Skin of body (tissue), 3 donors: ENCODE measurements at places on chromosomes 13 and 19. TPM values are rescaled to one million over a fixed set of nuclear protein-coding genes. Genes with fewer than 3 reads are reported as not detected.

The GIPC3 gene
- total RNA-seq: 0.20 TPM

The XAB2 gene
- total RNA-seq: 21.9 TPM

The MAP4K1 gene
- 0.59 TPM for total RNA-seq

The NOVA2 gene
- 0.59 TPM for total RNA-seq

The SERP2 gene
- total RNA-seq: 4.5 TPM

The ZNF226 gene
- 20.3 TPM for total RNA-seq

The ZNF93 gene
- total RNA-seq: 11.8 TPM

The TINCR gene
- 17.7 TPM for total RNA-seq

The DACT3 gene
- 6.7 TPM for total RNA-seq

The ZNF844 gene
- 13.2 TPM for total RNA-seq

The KIR3DL1 gene
- total RNA-seq: not detected

The CFAP97D2 gene
- total RNA-seq: not detected

The ADAT3 gene
- total RNA-seq: 2.5 TPM

The CACNG7 gene
- total RNA-seq: not detected

The PDE4A gene
- 2.4 TPM for total RNA-seq

The LGALS7B gene
- 285 TPM for total RNA-seq

The ITGBL1 gene
- total RNA-seq: 5.0 TPM

The SIGLEC10 gene
- total RNA-seq: 1.7 TPM

The MEF2B gene
- 0.49 TPM for total RNA-seq

The ZNF285 gene
- 2.8 TPM for total RNA-seq

The HOMER3 gene
- 18.8 TPM for total RNA-seq

The STOML3 gene
- not detected for total RNA-seq

The ZNF256 gene
- 9.6 TPM for total RNA-seq

The NR2F6 gene
- total RNA-seq: 14.4 TPM
